ENCODE measurements at places on chromosomes 4 and X.

DNA sequence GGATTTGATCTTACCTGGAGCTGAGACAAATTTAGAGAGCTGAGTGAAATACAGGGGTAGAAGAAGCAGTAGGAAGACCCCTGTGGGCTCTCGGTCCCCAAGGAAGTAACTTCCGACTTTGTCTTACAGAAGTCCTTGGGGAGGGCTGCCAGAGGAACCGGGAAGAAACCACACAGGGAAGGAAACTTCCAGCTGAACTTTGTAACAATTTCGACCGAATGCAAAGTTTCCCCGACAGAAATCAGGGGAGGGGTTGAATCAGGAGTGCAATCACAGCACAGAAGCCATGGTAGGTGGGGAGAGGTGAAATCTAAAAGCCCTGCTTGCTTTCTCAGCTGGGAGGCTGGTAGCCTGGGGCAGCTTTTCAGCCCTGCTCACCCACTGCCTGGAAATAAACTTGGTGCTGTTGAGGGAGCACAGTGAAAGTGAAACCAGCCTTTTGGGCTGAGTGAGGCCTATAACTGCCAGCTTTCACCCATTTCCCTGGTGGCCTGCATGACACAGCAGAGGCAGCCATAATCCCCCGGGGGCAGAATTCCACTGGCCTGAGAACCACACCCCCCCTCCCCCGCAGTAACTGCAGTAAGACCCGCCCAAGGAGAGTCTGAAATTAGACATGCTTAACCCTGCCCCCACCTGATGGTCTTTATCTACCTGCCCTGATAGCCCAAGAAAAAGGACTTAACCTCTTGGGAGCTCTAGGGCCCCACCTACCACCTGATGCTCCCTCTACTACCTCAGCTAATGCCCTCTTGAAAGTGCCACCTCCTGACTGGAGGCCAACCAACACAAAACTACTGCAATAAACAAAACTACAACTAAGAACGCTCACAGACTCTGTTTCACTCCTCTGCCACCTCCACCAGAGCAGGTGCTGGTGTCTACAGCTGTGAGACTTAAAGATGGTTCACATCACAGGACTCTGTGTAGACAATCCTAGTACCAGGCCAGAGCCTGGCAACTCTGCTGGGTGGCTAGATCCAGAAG lies 248.2 kb downstream of the PARM1 start:
- DNase-seq = no peak

DNA sequence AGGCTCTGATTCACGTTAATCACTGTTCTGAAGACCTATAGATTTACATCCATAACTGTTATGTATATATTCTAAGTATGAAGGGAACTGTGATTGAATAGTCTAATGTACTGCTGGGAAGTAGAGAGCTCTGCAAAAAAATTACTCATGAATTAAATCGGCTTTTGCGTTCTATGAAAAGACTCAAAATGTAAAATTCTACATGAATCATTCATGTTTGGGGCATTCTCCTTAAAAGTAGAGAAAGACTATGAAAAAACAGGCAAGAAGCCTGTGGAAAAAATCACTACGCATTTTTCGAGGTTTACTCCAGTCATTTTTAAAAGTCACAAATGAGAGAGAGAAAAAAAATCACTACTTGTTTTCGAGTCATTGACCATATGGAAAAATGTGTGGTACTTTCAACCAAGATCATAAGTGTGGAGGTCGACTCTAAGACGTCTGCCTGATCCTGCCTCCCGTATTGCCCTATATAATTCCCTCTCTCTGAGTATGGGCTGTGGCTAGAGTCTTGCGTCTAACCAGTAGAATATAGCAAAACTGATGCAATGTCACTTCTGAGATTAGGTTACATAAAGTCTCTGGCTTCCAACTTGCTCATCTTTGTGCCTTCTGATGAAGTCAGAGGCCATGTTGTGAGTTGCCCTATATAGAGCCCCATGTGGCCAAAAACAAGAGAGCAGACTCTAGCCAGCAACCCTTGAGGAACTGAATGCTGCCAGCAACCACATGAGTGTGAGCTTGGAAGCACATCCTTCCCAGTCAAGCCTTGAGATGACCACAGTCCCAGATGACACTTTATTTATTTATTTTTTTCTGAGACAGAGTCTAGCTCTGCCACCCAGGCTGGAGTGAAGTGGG lies 32.1 kb upstream of the VEGFD start:
- no peak for DNase-seq

GRCh38 chrX:110145854-110146253 lies 142.9 kb downstream of the TMEM164 start:
- no peak for DNase-seq

GRCh38 chrX:45140812-45141211 lies 59.9 kb downstream of the DIPK2B start:
- DNase-seq = no peak

- no peak for DNase-seq
Observed at GRCh38 chr4:98864560-98864959, 64.4 kb downstream of the EIF4E start.

- no peak for DNase-seq
Observed at GRCh38 chr4:113157086-113157857, 107.8 kb downstream of the ANK2 start.

DNA sequence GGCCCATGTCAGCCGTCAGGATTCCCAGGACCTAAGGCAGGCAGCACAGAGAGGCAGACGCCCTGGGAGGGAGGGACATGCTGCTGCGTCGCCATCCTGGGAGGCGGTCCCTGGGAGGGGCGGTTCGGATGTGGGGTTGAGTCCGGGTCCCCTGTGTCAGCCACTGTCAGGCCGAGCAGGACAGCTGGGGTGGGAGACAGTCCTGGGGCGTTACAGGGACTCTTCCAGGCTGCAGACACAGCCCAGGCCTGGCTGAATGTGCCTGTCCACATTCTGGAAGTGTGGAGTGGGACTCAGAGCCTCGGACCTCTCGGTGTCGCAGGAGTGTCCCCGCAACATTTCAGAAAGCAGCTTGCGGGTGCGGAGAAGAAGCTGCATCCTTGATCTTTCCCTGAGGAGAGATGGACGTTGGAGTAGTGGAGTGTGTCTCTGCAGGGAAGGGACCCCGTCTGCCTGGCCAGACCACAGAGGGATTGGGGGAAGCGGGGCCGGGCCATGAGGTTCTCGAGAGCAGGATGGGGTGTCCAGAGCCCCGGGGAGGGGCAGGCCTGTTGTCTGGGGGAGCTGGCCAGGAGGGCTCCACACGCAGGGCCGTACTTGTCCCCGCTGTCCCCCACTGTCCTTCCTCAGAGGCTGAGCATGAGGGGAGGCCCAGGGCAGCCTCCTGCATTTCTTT lies 6.1 kb downstream of the AKAP17A start:
- no peak for DNase-seq

DNA sequence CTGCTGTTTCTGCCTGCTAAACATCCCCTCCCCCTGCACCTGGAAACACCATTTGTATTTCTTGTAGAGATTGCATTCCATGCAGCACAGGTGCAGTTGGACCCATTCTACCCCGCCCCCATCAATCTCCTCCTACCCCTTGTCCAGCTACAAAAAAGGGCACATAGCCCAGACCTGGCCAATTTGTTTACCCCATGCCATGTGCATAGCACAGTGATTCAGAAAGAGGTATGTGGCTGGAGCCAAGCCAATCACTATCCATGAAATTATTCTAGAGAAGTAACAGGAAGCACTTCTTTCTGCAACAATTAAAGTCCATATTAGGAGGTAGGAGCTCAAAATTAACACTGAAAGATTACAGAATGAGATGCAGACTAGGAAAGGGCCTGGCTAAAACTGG lies 20.2 kb upstream of the TMEM184C start:
- no peak for DNase-seq

DNA sequence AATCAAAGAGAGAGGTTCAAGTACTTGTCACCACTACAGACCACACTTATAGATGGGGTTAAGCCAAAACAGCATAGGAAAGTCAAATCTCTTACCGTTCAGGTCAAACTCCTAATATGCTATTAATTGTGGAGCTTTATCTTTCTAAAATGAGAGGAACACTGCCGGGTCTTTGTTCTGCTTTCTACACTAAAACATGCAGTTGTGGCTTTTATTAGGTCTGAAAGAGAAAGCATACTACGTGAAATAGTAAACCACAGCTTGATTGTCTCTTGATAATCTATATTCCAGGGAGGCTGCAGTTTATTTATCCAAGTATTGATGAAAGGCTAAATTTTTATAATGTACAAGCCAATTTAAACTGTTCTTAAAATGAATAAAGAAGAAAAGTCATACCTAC lies 12.3 kb upstream of the INPP4B start:
- DNase-seq = no peak

DNA sequence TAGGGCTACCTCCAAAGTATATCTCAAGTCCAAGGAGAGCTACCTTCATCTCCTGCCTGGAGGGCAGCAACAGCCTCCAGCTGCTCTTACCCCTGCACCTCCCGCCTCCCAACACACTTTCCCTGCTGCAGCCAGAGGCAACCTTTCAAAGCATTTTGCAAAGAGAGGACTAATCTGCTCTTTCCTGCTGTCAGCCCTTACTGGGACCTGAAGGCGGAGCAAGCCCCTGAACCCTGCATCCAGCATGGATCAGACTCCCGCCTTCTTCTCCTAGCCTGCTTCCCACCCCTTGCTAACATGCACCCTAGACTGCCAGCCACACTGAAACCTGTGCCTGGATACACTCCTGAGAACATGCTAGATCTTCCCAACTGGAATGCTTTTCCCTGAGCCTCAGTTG lies 37.7 kb upstream of the VMA21 start:
- no peak for DNase-seq

DNA sequence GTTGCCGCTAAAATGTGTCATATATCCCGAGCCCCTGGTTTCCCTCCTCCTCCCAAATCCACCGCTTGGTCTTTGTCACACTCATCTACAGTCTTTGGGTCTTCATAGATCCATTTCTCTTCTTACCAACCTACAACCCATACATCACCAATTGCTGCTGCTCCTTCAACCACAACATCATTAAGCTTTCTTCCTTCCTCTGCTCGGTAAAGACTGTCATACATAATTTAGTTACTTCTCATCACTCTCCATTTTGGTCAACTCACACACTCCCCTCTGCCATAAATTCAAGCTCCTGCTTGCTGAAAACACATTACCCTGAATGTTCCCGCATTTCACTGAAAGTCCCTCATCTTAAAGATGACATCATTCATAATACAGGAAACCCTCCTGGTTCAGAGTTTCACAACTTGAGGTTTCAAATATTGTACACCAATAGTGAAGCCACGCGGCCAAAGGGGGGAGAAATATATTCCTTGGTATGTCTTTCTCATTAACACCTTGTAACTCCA lies 1.7 kb upstream of the DCTD start:
- no peak for DNase-seq

GRCh38 chr4:169080981-169081380 lies 70.9 kb upstream of the CBR4 start:
- peak; percentile 32 for DNase-seq

- peak; percentile 22 for DNase-seq
Observed at GRCh38 chr4:16116493-16116990, 32.7 kb upstream of the PROM1 start.

DNA sequence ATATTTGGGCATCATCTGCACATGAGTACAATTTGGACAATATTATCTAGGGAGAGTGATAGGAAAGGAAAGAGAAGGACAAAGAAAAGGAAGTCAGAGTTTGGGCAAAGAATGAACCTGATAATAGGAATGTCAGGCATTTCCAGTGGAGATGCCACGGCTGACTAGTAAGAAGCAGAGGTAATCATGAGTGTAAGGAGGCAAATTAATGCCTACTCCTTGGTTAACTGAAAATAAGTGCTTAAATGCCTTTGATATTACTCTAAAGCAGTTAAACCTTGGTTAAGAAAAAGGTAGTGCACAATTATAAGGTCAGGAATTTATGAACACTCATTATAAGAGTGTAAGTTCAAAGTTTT lies 99.2 kb upstream of the DDIT4L start:
- no peak for DNase-seq

- DNase-seq = no peak
Observed at GRCh38 chr4:7645158-7645557, 210.4 kb upstream of the PSAPL1 start.

- DNase-seq = no peak
Observed at GRCh38 chr4:80266902-80267380, 477 bp downstream of the FGF5 start.

- DNase-seq = no peak
Observed at GRCh38 chr4:74640111-74640903, 154.0 kb downstream of the BTC start.

GRCh38 chr4:119024102-119024501 lies 111.5 kb upstream of the MYOZ2 start:
- DNase-seq = no peak

DNA sequence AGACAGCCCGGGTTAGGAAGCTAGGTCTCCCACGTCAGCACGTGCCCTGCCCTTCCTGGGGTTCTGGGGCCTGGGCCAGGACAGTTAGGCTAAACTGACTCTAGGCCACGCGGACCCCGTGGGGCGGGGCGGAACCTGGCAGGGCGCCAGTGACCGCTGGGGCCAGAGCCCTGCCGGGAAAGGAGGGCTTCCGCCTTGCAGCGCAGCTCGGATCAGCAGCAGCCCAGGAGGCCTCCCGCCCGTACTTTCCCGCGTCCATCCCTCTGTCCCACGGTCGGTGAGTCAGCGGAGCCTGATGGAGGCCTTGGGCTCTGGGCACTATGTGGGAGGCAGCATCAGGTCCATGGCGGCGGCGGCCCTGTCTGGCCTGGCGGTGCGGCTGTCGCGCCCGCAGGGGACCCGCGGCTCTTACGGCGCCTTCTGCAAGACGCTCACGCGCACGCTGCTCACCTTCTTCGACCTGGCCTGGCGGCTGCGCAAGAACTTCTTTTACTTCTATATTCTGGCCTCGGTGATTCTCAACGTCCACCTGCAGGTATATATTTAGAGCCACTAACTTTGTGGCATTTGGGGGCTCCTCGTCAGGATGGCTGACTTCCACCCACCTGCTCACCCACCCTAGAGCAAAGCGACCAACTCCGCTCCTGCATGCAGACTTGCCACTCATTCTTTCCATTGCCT lies at the start of gene SMIM10:
Gene SMIM10, plus strand, starts transcription at position 191 of the 681 bp plus-strand sequence. Its CDS starts 105 bp downstream, at position 296.
- DNase-seq = peak; percentile 33

GRCh38 chrX:78979789-78980464 lies 34.7 kb downstream of the P2RY10 start:
- DNase-seq = no peak

DNA sequence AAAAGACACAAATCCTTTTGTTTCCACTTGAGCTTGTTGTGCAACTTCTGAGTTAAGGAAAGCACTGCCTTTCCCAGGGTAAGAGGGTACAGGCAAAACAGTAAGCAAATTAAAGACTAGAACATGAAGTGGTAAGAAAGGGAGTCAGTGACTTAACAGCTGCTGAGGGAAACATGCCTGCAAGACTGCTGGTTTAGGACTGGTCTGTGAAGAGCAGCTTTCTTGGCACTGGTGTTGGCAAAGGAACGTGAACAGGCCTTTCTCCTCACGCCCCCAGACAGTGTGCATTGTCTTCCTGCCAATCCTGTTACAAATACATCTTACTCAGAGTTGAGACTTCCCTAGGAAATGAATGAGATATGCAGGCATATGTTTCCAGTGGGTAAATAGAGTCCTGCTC lies 2.6 kb downstream of the LHFPL1 start:
- DNase-seq = no peak

DNA sequence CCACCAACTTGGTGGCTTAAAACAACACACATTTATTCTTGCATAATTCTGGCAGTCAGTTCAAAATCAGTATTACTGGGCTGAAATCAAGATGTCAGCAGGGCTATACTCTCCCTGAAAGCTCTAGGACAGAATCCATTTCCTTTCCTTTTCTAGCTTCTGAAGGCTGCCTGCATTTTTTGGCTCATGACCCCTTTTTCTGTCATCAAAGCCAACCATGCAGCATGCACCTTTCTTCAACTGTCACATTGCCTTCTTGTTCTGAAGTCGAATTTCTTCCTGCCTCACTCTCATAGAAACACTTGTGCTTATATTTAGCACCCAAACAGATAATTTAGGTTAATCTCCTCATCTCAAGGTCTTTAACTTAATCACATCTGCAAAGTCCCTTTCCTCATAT lies 79.8 kb upstream of the PPP1R2C start:
- no peak for DNase-seq

GRCh38 chr4:27239641-27240040 lies 379.0 kb downstream of the STIM2 start:
- DNase-seq = no peak

Data from gastrocnemius medialis (tissue), 4 donors.